ENCODE measurements at places on chromosomes 1 and 21.

DNA sequence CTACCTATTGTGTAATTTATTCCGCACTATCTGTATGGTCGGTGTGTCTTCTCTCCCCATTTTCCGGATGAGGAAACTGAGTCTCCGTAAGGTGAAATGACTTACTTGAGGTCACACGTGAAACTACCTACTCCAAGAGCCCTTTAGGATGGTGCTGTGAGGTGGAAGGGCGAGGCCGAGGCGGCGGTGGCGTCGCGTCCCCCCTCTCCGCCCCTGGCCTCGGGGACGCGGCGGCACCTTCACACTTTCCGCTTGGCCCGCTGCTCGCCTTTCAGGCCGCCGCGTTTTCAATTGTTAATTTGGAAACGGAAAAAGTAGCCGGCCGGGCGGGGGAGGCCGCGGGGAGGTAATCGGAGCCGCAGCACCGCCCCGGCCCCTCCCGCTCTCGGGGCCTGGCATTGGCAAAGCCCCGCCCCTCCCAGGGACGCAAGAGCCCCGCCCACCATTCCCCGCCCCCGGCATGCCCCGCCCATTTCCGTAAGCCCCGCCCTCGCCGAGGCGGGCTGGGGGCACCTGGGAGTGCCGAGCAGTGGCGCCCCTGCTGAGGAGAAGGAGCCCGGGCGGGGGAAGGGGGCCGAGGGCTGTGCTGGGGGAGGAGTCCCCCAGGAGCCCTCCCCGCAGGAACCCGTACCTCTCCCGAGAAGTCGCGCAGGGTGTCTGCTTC, 18.6 kb downstream of the KCNQ4 start:
- peak; percentile 79 for DNase-seq

DNA sequence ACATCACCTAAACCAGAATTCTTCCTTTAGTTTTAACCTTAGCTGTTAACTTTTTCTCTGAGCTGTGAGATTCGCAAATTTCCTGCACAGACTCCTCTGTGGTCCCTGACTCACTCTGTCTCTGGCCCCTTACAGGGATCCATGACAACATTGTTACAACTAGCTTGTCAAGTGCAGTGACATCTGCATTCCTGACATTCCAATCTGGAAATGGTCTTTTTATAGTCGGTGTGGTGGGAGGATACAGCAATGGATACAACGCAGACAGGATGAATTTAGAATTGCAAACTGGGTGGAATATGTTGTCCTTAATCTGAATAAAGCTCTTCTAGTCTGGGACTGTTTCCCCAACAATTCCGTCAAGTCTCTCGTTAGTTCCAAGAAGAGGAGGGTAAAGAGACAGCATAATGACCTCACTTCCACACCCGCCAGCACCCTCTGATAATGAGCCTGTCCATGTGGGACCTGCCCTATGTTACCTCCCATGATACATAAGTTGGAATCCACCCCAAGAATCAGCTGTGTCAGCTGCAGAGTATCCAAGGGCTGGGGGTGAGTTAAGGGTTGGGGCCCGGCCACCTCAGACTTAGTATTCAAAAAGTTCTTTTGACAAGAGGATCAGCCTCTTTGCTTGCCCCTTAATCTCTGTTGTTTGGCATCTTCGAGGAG, 49.4 kb downstream of the ILDR2 start:
- DNase-seq = no peak

DNA sequence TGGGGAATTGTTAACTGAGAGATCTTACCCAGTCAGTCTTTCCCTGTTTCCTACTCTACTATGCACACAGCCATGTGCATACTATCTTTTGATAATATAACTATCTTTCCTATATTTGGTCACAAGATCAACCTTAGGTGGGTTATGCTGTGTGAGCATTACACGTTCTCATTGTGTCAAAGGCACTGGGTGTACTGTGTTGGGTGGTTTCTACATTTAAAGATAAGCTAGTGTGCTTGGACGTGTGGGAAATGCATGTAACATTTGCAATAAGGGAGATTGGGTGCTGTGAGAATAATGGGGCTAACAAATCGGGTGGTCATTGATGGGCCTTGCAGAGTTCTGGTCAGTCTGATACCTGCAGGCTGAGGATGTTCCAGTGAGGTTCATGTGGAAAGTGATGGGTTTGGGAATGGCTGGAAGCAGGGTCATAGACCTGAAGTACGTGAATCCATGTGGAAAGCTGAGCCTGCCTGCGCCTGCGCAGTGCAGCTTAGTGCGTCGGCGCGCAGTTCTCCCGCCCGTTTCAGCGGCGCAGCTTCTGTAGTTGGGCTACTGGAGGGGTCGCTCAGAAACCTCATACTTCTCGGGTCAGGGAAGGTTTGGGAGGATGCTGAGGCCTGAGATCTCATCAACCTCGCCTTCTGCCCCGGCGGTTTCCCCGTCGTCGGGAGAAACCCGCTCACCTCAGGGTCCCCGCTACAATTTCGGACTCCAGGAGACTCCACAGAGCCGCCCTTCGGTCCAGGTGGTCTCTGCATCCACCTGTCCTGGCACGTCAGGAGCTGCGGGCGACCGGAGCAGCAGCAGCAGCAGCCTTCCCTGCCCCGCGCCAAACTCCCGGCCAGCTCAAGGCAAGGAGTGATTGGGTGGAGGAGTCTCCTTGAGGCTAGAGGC, at the start of gene MSH4:
TSS of gene MSH4 (plus strand) at position 507 of the 897 bp plus-strand sequence. CDS start at position 611, 104 bp downstream.
- DNase-seq = no peak

DNA sequence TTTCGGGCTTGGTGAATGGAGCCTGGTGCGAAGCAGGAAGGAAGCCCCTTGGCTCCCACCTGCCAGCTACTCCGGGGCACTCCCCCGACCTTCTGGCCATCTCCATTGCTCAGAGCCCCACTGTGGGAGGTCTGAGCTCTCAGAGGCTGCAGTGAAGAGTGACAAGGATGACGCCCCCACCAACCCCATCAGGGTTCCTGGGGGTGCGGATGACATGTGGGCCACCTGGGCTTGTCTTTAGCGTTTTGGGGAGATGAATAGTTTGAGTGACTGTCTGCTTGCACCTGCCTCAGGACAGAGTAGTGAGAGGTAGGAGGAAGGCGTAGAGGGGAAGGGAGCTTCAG, 43.2 kb upstream of the LBR start:
- DNase-seq = no peak

- no peak for DNase-seq
These were observed 15.2 kb downstream of the RIPK4 start for GRCh38 chr21:41751611-41752011.

GRCh38 chr1:19909392-19909791, 14.0 kb downstream of the PLA2G2E start:
- DNase-seq = no peak
